ENCODE measurements at places on chromosomes 3 and 15.
A peak's percentile ranks its signal among the peaks of the same experiment; 100 is the strongest.

- DNase-seq: no peak
These were observed 5.3 kb downstream of the POU1F1 start for GRCh38 chr3:87270908-87271700.

GRCh38 chr3:50258029-50258680 is 10.8 kb upstream of the SEMA3B start:
- DNase-seq: no peak

DNA sequence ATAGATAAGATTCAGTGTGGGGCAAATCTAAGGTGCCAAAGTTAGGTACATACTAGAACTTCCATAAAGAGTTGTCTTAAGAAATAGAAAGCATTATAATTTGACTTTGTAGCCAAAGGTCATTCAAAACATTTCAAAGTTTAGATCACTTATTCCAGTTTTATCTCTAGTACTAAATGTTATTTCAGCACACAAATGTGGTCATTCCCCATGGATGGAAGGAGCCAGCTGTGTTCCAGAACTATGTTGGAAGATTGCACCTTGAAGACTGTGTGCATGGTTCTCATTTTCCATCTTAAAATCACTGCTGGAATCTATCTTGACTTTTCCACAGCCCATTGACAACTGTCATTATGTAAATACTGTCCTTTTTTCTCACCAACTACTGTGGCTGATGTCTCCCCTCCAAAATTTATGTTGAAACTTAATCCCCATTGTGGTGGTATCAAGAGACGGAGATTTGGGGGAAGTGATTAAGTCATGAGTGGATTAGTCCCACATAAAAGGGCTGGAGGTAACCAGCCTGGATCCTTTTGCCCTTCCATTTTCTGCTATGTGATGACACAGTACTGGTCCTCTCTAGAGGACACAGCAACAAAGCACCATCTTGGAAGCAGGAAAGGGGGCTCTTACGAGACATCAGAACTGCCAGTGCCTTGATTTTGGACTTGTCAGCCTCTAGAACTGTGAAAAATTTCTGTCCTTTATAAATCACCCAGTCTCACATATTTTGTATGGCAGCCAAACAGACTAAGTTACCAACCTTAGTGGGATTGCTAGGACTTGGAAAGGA is 24.0 kb downstream of the TGFBR2 start:
- DNase-seq: peak; percentile 31

- no peak for DNase-seq
These were observed 192.7 kb upstream of the CTDSPL start for GRCh38 chr3:37668818-37669610.

- no peak for DNase-seq
These were observed 67.3 kb downstream of the PPARG start for GRCh38 chr3:12356175-12356574.

DNA sequence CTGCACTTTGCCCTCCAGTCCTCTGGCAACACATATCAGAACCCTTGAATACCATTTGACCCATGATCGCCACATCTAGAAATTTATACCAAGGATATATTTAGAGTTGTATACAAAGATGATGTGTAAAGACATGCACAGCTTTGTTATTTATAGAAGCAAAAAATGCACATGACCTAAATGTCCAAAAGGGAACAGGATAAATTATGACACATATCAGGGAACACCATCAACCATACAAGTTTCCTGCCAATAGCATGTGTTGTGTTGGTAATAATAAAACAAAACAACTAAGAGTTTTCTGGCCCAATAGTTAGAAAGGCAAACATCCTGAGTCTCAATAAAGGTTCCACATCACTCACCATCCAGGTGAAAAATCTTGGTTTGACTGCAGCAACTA is 51.5 kb downstream of the AAGAB start:
- DNase-seq: no peak

GRCh38 chr3:47536221-47536891 is 22.8 kb upstream of the ELP6 start:
- DNase-seq: no peak

GRCh38 chr3:11213810-11214450 is 58.3 kb upstream of the ATG7 start:
- DNase-seq: no peak

- no peak for DNase-seq
These were observed 100.6 kb downstream of the UBE2E2 start for GRCh38 chr3:23303601-23304217.

DNA sequence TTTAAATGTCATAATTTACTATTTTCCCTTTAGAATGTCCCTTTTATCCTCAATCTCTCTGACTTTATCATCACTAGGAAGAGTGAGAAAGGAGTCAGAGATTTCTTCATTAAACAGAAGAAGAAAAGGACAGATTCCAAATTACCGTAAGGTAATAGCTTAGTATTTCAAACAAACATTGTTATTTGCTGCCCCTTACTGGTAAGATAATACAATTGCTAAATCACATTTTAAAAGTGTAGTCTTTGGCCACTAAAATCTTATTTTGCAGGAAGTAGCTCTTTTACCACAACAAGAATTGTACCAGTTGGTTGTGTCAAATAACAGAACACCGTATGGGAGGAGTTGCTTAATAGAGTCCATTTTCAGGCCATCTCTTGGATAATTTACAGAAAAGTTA is 53.7 kb downstream of the CGGBP1 start:
- no peak for DNase-seq

GRCh38 chr15:71303977-71304376 is 188.7 kb downstream of the THSD4 start:
- no peak for DNase-seq

- no peak for DNase-seq
These were observed 289.8 kb upstream of the SEMA6D start for GRCh38 chr15:47427463-47427862.

DNA sequence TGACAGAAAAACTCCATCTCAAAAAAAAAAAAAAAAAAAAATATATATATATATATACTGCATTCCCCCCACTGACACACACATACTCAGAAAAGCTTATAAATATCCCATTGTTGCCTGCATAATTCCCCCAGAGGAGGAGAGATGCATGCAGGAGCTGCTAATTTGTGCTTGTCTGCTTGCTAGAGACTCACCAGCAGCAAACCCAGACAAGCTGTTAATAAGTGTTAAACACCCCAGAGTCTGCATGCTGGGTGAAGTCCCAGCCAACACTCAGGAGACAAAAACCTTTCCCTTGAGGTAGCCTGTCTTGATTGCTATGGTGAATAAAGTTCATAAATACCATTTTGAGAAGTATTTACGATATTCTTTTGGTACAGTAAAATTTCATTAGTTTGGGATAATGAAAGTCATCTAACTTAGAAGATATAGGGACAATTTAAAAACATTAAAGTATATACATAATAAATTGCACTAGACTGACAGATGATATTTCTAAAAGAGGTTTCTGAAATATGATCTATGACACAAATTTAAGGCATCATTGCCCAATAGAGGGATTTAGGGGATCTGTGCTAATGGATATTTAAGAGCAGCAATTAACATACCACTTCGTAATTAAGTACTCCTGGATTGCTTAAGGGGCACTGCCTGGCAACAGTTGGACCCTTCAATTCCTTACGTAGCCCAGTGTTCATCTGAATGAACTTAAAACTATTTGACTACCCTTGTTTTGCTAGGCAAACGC is 400.0 kb upstream of the C2CD4B start:
- no peak for DNase-seq

- no peak for DNase-seq
These were observed 117.5 kb downstream of the CMSS1 start for GRCh38 chr3:99934975-99935797.

DNA sequence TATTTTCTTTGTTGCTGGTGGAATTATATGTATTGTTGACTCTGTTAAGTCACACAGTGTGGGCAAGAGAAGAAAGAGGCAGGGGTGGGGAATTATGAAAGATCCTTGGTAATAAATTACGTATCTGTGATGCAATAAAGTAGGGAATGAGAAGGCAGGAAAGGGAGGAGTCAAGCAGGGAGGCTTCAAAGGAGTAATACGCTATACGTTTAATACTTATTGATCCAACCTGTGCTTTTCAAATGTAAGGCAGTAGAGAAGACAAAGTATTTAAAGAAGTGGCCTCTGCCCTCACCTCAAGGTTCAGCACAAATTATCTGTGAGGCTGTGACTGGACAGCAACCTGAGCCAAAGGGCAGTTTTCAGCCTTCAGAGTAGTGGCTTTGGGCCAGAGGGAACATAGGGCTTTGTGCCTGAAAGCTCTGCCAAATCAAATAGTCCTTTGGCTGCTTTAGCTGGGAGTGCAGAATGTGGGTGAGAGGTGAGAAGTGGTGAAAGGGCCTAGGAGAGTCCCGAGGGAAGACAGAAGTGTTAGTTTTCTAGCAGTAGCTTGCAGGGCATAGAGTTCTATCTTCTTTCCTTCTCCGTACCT is 1.2 kb upstream of the PLIN1 start:
- no peak for DNase-seq

DNA sequence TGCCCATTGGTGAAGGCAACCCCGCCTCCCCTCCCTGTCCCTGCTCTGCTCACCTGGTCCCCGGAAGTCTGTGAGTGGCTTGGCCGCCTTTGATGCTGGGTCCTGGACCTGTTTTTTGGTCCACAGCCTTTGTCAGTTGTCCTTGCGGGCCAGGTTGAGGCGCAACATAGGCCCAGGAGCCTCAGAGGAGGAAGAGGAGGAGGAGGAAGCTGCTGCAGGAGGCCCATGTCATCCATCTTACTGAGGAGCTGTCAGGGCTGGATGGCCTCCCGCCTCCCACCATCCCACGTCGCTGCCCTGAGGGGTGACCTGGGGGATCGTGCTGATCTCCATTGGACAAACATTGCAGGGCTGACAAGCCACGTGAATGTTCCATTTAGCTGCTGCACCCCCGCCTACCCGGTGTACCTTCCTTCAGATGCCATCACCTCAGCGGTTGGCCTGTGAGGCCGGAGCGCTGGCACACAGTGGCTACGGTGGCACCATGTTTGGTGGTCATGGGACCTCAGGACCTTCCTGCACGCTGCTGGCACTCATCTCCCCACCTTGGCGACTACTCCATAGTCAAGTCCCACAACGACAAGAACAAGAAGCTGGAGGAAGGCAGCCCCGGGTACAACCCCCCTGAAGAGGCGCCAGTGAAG is 106.3 kb downstream of the SMAD6 start:
- DNase-seq: no peak

Measured in activated T-cell treated with anti-CD3 and anti-CD28 coated beads, Interleukin-2, amount 50 U/mL, for 48 hours (primary cell).